Glutamatergic neuron (in vitro differentiated cells): ENCODE measurements at places on chromosomes 3 and 15.

DNA sequence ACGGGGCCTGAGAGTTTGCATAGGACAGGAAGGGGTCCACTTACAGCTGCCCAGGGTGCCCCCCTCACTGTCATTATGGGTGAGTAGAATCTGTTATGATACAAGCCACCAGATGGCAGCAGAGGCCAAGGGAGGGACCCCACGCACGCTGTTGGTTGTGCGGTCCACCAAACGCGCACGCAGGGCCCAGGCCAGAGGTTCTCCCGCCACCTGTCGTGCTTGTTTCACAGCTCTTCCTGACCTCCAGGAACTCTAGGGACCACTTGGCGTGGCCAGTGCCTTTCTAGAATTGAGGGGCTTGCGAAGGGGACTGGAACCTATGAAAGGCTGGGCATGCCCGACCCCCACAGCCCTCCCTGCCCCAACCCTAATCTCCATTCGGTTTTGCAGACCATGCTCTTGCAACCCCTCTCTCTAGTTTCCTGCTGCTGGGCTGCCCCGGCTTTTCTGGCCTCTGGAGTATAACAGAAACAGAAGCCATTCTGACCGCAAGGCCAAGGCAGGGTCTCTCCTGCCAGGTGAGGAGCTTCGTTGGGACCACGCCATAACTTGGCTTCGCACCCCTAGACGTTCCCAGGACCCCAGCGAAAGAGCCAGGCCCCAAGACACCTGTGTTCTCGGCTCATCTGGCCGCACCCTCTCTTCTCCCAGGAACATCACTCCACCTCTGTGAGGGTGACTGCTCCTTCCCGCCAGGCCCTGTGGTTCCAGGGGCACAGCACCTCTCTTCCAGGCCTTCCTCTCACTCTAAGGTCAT, 46.0 kb downstream of the ALDH1L1 start:
- DNase-seq, result peak; percentile 83

DNA sequence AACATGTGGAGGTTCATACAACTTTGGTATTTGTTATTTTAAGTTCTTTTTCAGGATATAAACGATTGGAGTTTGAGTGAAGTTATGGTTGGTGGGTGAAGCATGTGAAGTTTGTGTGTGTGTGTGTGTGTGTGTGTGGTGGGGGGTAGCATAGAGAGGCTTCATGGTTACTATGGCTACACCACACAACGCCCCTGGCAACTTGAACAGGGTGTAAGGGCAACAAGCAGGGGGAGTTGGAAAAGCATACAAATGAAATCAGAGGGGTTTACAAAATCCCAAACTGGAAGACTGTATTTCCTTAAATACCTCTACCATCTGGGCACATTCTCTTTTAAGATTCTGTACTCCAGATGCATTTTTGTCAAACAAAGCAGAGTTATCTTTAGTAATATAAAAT, 207.5 kb downstream of the SV2B start:
- no peak for DNase-seq

DNA sequence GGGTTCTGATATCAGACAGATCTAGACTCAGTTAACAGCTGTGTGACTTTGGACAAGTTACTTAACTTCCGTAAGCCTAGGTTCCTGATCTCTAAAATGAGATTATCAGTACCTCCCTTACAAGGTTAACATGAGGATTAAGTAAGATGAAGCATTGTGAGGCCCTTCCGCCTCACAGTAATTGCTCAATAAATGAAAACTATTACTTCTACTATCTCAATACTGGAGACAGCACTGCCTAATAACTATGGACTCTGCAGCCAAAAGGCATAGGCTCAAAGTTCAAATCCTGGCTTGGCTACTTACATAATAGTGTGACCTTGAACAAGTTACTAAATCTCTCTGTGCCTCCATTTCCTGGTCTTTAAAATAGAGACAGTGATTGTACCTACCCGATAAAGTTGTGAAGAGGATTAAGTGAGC, 82.0 kb upstream of the ATP11B start:
- no peak for DNase-seq

GRCh38 chr3:180332608-180333007, 269.4 kb upstream of the TTC14 start:
- no peak for DNase-seq

GRCh38 chr15:89500397-89501270, 4.3 kb upstream of the RHCG start:
- DNase-seq, result no peak

DNA sequence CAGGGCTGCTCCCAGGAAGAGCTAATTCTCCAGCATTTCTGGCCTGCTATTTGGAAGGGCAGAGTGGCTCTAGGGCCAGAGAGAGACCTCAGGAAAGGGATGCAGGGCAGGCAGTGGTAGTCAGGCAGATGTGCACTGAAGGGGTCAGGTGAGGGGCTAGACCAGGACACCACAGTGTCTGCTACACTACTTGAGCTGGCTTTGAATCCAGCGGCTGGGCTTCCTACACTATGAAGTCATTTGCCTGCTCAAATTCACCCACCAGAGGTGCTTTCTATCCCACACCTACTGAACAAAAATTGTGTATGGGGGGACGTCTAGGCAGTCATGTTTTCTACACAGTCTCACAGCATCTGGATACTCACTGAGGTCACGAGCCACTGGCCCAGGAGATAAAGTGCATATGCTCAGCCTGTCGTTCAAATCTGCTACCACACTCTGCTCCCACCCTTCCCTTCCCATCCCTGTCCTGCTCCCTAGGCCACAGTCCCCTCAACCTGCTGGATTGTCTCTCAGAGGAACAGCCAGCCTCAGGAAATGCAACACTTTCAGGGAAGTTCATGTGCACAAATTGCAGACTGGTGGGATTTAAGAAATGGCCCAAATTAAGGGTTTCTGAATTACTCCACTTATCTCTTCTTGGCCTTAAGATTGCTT, 49.9 kb upstream of the SLC6A11 start:
- no peak for DNase-seq

DNA sequence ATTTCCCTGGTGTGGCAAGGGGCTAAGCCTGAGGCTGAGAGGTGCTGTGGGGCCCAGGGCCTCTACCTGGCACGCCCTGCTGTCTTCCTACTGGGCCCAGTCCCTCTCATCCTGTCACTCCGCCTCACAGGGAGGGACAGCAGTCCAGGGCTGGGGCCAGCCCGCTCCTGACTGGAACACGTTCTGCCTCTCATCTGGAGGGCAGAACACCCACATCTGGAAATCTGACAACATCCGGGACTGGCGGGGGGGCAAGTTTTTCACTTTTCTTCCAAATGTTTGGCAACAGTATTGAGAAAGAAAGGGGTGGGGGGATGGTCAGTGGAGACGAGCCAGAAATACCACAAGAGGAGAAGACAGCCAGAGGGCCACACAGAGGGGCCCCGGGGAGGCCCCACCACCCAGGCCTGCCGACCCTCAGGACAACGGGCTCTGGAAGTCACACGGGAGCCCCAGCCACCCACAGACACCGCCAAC, 1.8 kb upstream of the MYL3 start:
- no peak for DNase-seq

DNA sequence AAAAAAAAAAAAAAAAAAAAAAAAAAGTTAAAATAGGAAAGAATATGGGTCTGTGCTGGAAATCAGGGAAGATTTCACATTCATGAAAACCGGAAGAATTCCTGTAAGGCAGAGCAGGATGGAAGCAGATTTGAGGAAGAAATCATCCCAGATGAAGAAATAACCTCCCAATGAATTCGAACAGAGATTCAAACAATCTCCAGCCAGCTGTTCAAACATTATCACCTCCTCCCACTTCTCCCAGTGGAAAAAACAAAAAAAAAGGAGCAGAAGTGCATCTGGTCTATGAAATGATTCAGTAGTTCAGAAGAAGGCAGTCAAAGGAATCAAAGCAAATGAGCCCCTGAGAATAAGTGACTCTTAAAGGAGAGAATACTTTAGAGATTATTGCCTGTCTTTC, 33.1 kb downstream of the CP start:
- DNase-seq, result no peak
